Naive thymus-derived CD4-positive, alpha-beta T cell (primary cell): ENCODE measurements at places on chromosomes 6 and 20. TPM values are rescaled to one million over a fixed set of nuclear protein-coding genes. Genes with fewer than 3 reads are reported as not detected.

- peak overlapping the region; percentile 59 for H3K27ac ChIP-seq
- no peaks in the 10 kb centered on the region for H3K36me3 ChIP-seq
- H3K4me1 ChIP-seq: peaks cover 4% of the 10 kb centered on the region
- H3K27me3 ChIP-seq: no peaks in the 10 kb centered on the region
- peak overlapping the region; percentile 53 for H3K4me3 ChIP-seq
Measured at GRCh38 chr6:7052443-7053011, 55.2 kb upstream of the RREB1 start.

- no peak overlapping the region for H3K27ac ChIP-seq
- H3K4me3 ChIP-seq: no peak overlapping the region
- H3K36me3 ChIP-seq: no peaks in the 10 kb centered on the region
- DNase-seq: no peak
- H3K27me3 ChIP-seq: no peaks in the 10 kb centered on the region
Measured at GRCh38 chr6:134678436-134678889, 271.4 kb downstream of the ALDH8A1 start.

VSX1 gene
- not detected for polyA plus RNA-seq

GPX5 gene
- polyA plus RNA-seq: not detected

- H3K4me1 ChIP-seq: no peaks in the 10 kb centered on the region
- no peak overlapping the region for H3K27ac ChIP-seq
- H3K27me3 ChIP-seq: no peaks in the 10 kb centered on the region
- no peaks in the 10 kb centered on the region for H3K36me3 ChIP-seq
- DNase-seq: no peak
Measured at GRCh38 chr6:141134723-141135122, 998.0 kb upstream of the GJE1 start.

UBE2C gene
- not detected for polyA plus RNA-seq

DNA sequence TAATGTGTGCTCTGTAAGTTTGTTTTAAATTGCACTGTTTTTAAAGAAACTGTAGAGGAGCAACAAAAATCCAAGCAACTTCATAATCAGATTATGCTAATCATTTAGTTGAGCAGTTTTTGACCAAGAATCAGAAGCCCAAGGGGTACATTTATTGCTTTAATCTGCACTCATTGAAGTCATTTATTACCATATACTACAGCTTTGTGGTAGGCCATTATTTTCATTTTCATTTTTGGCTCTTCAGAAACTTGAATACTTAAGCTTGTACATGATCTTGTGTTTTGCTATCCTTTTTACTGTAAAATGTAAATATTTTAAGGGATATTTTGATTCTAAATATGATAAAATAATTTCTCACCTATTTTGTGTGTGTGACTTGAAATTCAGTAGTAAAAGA is 78.5 kb downstream of the PHF3 start:
- no peak for DNase-seq
- H3K4me1 ChIP-seq: no peaks in the 10 kb centered on the region
- H3K27me3 ChIP-seq: no peaks in the 10 kb centered on the region

BPI gene
- polyA plus RNA-seq: not detected

DNAH8 gene
- polyA plus RNA-seq: not detected

- DNase-seq: no peak
- no peaks in the 10 kb centered on the region for H3K36me3 ChIP-seq
- no peaks in the 10 kb centered on the region for H3K27me3 ChIP-seq
- no peak overlapping the region for H3K4me3 ChIP-seq
- no peak overlapping the region for H3K27ac ChIP-seq
Measured at GRCh38 chr6:68094070-68094469, 541.0 kb upstream of the ADGRB3 start.
